ENCODE measurements at places on chromosomes 2 and 18.
A peak's percentile ranks its signal among the peaks of the same experiment; 100 is the strongest.

- no peak for DNase-seq
Measured at GRCh38 chr18:79518028-79518682, 122.4 kb downstream of the NFATC1 start.

- no peak for DNase-seq
Measured at GRCh38 chr2:32949260-32949659, 2.5 kb downstream of the LTBP1 start.

GRCh38 chr2:52881606-52882005 lies 886.0 kb upstream of the CHAC2 start:
- DNase-seq = no peak

- no peak for DNase-seq
Measured at GRCh38 chr18:8453528-8453927, 155.7 kb upstream of the RAB12 start.

- peak; percentile 29 for DNase-seq
Measured at GRCh38 chr18:22683196-22683676, 249.9 kb upstream of the RBBP8 start.

DNA sequence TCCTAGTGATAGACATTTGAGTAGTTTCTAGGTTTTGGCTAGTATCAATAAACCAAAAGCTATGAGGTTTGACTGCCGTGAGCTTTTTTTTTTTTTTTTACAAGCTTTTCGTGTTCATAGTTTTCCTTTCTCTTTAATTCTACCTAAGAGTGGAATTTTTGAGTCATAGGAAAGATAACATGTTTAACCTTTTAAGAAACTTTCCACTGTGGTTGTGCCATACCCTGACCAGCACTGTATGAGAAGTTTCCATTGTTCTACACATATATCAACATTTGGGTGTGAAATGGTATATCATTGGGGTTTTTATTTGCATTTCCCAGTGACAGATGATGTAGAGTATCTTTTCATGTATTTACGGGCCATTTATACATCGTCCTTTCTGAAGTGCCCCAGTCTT lies 31.7 kb downstream of the UBE2F start:
- DNase-seq = no peak

DNA sequence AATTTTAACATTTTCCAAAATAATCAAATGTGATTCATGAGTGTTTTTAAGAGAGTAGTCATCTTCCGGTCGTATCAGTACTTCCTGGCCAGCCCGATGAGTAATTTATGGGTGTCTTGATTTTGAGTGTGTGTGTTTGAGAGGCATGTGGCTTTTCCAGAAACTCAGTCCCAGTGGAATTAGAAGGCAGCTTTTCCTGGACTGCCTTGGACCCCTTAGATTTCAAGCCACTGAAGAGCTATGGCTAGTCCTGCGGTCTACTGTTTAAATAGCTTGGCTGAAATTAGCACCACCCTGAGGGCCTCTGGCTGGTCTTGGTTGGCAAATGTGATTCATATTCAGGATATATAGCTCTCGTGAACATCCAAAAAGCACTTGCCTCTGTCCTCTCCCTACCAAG lies 59.4 kb downstream of the HK2 start:
- no peak for DNase-seq

GRCh38 chr18:43774497-43774896 lies 497.2 kb upstream of the SYT4 start:
- DNase-seq = no peak

DNA sequence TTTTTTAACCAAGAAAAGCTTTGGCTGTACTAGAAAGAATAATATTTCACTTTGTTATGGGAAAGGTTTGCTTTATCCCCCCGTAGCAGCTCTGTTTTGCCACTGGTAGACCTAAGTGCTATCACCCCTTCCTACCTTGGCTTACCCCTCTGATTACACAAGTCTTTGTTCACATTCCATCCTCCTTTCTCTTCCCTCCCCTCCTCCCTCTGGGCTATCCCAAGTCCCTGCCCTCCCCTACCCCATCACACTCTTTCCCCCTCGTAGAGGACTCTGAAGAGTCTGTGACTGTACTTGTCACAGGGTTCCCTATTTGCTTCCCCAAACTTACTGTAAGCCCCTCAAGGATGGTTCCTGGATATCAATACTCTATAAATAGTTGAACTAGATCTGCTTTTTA lies 152.9 kb upstream of the NOSTRIN start:
- no peak for DNase-seq

- no peak for DNase-seq
Measured at GRCh38 chr18:58091099-58091611, 47.1 kb downstream of the NEDD4L start.

- no peak for DNase-seq
Measured at GRCh38 chr18:27966881-27967280, 210.0 kb downstream of the CDH2 start.

DNA sequence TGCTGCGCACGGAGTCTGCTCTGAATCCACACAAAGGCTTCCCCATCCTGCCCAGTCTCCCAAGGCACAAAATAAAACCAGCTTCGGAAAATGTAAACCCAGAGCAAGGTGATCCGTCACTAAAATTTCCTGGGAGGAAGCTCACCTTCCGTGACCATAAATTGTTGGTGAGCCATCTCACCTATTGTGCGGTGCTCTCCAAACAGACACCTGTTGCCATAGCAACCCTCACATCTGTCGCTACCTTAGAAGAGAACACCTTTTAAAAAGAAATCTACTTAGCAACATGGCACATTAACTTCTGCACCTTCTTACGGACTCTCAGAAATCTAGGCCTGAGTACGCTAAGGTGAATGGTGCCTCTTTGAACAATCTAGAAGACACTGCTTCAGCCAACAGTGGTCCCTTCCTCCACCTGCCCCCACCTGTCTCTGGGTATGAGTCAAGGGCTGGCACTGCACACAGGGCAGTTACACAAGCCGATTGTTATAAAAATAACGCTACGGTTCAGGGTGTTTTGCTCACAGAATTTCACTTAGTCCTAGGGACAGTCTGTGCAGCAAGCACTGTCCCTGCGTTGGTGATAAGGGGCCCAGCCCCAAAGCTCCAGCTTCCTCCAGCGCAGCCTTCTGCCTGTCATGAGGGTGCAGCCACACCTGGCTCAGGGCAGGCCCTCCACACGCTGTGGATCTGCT lies 114.9 kb upstream of the ID2 start:
- no peak for DNase-seq

DNA sequence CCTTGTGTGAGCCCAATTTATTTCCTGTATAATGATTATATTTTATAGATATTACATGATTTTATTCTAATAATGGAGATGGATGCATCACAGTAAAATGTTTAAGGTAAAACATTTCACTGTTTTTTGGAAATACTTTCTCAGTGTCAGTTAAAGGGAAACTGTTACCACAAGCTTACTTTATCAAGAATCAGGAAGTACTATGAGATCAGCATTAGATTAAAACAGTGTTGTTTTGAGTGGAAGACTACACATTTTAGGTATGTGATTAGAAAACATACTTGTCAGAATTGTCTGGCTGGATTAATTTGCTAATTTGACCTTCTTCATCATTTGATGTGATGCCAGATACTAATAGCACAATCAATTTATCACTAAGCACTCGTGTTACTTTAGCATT lies at the start of gene HRH4:
TSS of gene HRH4 (plus strand) at position 250 of the 400 bp plus-strand sequence. CDS start at position 342, 92 bp downstream.
- no peak for DNase-seq

DNA sequence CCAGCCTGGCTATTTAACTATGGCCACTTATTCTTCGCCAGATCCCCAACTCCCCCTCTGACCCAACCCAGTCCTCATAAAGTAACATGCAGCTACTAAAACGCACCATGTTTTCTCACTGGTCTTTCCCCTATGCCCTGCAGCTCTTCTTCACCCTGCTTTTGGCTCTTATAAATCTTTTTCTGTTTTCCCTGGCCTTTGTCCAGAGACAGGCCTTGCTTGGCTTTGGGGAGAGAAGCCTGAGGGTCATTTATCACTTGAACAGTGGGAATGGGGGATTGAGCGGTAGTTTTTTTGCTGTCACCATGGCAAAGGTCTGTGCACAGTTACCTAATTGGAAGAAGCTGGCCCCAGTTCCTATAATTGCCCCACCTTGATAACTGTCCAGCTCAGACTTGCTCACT lies 202.9 kb upstream of the NT5C1B start:
- no peak for DNase-seq

DNA sequence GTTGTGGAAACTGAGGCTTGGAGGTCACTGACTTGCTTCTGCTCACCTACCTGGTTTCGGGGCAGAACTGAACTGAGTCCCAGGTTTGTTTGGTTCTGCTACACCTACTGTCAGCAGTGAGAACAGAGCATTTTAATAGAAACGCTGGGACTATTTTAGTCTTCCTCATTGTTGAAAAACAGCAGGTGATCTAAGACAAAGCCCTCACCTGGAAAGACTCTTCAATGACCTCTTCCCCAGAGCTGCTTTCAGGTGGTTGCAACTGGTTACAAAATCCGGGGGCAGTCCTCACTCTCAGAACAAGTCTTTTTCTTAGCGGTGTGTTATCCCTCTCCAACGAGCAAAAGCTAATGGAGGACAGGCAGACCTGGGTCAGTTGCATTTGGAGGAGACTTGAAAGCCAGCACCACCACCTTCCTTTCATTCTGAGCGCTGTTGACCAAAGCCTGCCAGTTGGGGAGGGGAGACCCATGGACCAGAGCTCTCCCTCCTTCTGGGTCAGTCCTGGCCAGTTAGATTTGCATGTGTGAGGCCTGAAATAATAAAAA lies 217.0 kb downstream of the NCK2 start:
- DNase-seq = no peak

DNA sequence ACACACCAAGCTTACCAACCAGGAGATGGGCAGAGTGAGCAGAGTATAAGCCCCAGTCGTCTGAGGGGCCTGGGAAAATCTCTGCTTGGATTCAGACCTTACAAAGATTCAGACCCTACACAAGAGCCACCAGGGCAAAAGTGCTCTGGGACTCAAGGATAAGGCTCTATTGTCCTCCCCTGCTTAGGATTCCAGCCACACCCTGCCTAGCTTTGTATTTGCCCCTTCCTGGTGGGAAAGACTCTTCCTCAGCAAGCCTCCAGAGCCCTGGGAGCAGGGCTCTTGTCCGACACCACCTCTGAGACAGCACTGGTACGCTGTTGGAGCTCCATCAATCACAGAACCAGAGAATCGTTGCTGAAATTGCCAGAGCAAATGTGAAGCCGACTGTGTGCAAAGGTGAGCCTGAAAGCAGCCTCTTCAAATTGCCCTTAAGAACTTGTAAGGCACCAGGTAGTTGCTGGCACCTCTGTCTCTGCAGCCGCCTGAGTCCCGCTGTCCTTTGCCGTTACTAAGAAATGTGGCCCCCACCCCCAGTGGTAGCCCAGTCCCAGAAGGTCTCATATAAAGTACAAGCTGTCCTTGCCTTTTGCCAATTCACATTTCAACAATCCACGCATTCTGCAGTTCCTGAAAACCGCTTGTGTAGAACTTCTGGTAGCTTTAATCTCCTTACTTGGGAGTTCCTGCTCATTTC lies 148.7 kb downstream of the CTIF start:
- peak; percentile 34 for DNase-seq

GRCh38 chr2:234995332-234996068 lies 43.7 kb downstream of the SH3BP4 start:
- DNase-seq = peak; percentile 30

Measured in psoas muscle (tissue), 8 donors.